Fibroblast of skin of right quadriceps (primary cell): ENCODE measurements at places on chromosomes 16 and 17.
A peak's percentile ranks its signal among the peaks of the same experiment; 100 is the strongest.

DNA sequence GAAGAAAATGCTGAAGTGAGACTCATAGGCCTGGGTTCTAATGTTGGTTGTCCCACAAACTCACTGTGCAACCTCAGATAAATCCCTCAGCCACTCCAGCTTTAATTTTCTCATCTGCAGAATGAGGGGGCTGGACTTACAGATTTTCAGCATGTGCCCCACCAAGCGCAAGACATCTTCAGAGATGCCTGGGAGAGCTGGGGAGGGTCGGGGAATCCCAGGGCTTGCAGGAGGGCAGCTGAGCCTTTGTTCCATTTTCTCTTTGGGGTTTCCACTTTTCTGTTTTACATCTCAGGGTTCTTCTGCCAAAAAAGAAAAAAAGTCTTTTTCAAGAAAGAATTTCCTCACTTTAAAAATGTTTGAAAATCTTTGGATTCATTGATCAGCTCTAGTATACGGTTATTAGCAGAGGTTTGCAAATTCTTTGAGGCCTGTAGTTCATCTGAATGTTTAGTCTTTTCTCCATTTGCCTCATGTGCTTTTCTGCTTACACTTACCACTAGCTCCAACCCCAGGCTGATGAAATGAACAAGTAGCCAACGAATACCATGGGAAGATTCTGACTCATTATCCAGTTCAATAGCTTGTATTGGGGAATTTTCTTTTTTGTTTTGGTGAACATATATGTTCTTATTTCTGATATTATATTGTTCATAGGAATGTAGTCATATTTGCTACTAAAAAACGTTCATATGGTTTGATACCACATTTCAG, 56.4 kb downstream of the CHD9 start:
- peak; percentile 22 for DNase-seq

DNA sequence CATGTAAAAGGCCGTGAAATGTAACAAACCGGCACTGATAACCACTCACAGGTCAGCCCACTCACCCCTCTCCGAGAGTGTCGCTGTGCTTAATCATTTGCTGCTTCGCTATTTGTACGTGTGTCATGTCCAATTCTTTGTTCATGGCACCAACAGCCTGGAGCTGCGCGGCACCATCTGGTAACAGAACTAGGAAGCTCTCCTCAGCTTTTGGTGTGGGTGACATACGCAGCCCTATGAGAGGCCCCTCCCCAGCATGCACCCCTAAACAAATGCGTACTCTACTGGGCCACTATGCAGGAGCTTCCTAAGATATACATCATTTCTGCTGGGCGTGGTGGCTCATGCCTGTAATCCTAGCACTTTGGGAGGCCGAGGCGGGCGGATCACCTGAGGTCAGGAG, 2.3 kb upstream of the PECAM1 start:
- no peak for DNase-seq

- no peak for DNase-seq
Observed at GRCh38 chr17:40028595-40028994, 13.4 kb downstream of the CSF3 start.

DNA sequence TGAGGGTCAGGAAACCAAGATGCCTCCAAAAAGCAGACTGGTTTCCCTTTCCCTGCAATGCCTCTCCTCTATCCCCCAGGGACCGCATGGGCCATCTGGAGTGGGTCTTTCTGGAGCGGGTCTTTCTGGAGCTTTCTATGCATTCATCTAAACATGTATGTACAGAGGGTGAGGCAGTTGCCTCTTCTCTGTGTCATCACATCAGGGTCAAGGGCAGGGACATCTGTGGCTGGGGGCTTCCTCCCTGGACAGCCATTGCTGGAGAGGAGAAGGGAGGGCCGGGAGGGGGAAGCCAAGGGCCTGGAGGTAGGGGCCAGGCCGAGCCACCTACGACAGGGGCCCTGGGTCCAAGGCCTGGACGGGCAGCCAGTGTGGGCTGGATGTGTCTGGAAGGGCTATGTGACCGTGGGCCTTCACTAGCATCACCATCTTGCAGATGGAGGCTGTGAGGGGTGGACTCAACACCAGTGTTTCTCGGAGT, 840 bp downstream of the ADCY7 start:
- no peak for DNase-seq

DNA sequence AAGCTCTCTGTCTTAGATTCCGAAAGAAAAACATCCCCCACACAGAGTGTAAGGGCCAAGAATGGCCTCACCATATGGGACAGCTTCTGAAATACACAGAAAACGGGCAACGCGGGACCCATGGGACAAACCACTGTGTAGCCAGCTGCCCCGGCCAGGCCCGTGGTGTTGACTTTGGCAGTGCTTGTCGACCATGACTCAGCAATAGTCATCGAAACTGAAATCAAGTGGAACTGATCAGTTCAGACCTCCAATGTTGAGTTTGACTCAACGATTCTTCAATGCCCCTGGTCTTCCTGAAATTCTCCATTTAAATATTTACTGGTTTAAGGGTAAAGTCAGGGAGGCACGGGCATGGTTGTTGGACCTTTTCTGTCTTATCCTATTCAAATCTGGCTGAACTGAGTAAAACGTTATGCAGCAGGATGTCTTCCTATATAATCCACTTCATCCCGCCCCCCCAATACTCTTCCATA, 27.5 kb downstream of the ZFHX3 start:
- DNase-seq, result peak; percentile 88

DNA sequence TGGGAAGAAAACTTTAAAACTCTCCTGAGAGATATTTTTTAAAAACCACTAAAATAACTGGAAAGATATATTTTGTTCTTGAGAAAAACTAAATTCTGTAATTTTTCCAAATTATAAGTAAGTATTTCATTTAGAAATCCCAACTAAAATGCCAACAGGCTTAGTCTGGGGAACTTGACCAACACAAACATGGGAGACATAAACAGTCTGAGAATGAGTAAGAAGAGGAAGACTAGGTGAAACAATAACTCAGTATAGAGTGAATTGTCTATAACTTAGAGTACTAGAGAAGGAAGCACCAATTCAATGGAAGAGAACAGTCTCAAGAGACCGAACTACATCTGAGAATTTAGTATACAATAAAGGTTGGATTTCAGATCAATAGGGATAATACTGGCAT, 2.9 kb downstream of the CMTM1 start:
- peak; percentile 46 for DNase-seq

- DNase-seq, result peak; percentile 13
Observed at GRCh38 chr17:40417258-40417608, 463 bp downstream of the TOP2A start.

- no peak for DNase-seq
Observed at GRCh38 chr17:39277110-39277509, 51.4 kb upstream of the STAC2 start.

- DNase-seq, result peak; percentile 88
Observed at GRCh38 chr17:8225813-8226535, 15.6 kb upstream of the AURKB start.

DNA sequence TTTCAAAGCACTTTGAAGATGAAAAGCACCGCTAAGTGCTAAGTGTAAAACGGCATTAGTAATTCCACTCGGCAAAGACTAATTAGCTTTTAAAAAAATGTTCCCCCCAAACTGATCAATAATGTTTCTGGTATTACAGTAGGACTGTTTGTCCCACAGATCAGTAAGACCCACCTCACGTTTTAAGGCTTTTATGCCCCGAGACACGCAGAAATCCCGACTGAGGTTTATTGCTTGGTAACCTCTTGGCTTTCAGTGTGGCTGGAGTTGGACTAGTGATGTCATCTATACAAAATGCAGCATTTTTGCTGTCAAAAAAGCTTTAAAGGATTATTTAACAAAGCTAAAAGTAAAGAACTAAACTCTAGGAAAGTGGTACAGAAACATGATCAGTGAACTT, 414.6 kb upstream of the PSMD7 start:
- no peak for DNase-seq

DNA sequence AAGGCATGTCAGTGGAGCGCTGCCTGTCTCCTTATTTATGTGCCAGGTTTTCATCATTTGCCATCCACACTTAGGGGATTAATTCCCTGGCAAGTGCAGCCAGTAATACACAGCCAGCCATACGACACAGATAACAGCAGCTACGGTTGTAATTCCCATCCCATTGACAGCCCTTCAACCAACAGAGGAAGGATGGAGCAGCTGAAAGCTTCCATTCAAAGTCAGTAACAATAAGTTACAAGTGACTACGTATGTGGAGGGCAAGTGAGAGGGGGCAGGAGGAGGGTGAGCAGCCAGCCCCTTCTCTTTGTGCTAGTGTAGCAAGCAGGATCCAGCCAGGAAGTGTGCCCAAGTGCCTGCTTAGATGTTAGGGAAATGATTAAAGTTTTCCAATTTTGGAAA, 53.8 kb upstream of the LYRM9 start:
- DNase-seq, result no peak

DNA sequence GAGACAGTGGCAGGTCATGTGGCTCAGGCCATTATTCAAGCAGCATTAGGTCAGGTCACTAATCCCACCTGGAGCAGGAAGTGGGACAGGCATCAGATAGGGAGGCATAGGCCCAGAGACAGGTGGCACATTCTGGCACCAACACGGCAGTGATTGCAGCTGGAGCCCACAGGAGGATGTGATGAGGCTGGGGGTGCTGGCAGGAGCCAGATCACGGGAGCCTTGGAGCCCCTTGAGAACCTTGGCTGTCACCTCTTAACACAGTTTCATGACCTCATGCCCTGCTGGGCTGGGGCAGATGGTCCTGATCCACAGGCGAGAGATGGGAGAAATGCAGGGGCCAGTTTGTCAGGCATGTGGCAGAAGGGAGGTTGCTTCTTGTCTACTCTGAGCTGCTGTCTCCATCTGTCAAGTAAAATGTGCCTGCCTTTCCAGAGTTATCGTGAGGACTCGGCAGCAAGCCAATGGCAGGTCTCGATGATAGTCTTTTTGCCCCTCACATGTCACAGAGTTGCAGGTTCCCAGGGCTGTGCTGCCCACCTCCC, 109.6 kb downstream of the CLEC16A start:
- no peak for DNase-seq

DNA sequence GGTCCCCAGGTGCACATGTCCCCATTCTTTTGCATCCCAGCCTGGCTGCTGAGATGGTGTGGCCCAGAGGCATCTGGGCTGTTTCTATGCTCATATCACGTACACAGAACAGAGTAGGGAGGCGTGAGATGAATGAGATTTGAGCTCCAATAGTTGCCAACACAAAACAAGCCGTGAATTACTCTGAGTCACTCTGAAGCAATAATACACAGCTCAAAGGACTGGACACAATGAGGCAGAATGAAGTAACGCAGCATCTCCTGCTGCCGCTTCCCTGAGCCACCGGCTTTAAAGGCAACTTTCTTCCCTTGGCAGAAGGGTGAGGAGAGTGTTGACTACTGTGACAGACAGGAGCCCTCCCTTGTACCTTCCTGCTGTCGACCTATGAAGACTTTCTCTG, 33.9 kb upstream of the CLEC18B start:
- DNase-seq, result no peak

DNA sequence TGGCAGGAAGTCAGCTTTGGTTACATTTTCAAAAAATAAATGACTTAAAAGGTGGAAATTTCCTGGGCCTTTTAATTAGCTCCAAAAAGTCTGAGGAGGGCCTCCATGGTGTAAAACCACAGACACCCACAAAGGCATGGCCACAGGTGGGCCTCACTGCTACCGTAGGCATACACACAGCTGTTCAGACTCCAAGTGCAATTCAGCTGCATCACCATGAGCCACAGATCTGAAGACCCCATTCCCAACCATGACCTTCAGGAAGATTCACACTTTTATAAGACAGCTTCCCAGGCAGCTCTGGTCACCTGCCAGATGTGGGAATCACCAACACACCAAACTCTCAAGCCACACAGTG, 20.6 kb downstream of the CSNK2A2 start:
- no peak for DNase-seq

GRCh38 chr16:55408661-55409060, 70.3 kb upstream of the MMP2 start:
- no peak for DNase-seq

GRCh38 chr17:67999291-67999911, 3.1 kb upstream of the C17orf58 start:
- no peak for DNase-seq

- no peak for DNase-seq
Observed at GRCh38 chr16:83913245-83913633, 14.3 kb downstream of the MLYCD start.

DNA sequence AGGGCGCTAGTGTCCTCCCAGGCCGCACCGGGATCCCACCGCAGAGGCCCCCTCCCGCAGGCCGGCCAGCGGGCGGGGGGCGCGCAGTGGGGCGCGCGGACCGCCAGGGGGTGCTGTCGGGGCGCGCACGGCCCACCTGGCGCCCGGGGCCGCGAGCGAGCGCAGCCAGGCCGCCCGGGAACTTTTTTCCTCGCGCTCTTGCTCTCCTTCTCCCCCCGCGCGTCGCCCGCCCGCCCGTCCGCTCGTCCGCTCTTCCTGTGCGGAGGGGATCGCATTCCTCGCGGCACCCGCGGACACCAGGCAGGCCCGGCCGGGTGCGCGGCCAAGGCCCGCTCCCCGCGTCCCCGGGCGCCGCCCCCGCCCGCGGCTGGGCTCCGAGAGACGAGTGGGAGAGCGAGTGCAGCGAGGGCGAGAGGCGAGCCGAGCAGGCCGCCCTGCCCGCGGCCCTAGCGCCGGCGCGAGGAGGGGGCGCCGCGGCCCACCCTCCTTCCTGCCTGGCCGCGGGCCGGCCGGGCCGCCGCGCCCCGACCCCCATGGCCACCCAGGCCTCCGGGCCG, at the start of gene RAI1:
TSS of gene RAI1 (plus strand) at position 272 of the 557 bp plus-strand sequence. CDS start 111,491 bp downstream, outside the sequence.
- DNase-seq, result peak; percentile 86

DNA sequence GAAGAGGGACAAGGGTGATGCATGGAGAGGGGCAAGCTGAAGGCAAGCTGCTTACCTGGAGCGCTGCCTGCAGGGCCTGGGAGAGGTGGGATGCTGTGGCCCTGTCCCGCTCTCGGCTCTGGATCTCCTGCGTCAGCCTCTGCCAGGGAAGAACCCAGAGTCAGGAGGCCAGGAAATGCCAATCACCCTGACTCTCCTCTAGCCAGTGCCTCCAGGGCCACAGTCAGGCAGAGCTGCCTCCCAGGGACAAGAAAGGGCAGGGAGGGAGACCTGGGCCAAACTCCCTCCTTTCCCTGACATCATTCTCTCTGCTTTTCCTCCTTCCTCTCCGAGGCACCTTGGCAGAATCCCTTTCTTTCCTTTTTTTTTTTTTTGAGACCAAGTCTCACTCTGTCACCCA, 11.3 kb downstream of the CDK3 start:
- no peak for DNase-seq

- no peak for DNase-seq
Observed at GRCh38 chr16:67397812-67398545, 4.7 kb upstream of the TPPP3 start.

- DNase-seq, result peak; percentile 44
Observed at GRCh38 chr16:88468275-88469129, 15.4 kb downstream of the ZFPM1 start.

DNA sequence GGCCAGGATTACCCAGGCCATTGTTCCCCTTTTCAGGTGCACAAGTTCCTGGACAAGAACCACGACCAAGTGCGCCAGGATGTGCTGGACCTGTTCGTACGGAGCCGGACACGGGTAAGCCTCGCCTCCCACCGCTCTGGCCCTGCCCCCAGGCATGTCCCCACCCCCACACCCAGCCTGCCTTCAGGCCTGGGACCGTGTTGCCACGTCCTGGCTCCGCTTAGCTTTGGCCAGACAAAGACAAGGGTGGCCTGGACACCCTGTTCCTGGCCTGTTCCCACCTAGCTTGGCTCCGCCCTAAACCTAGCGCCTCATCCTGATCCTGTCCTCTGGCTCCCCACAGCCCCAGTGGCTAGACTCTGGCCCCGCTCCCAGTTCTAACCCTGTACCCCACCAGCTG, 30.9 kb downstream of the MYO15A start:
- DNase-seq, result no peak
